ENCODE measurements at places on chromosomes 6 and 20.

DNA sequence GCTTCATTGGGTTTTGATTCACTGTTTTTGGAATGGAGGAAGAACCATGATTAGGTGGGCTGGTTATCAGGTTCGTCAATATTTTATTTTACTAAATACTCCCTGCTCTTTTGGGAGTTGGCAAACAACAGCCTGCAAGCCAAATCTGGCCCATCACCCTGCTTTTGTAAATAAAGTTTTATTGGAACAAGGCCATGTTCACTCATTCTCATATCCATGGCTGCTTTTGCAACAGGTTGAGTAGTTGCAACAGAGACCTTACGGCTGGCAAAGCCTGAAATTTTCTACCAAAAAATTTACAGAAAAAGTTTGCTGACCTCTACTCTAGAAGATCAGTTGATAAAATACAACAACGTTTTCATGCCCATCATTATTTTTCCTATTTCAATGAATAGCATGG is 45.1 kb downstream of the SYTL3 start:
- DNase-seq = no peak

- DNase-seq = no peak
These were observed 56.4 kb upstream of the TTPAL start for GRCh38 chr20:44419131-44419844.

GRCh38 chr6:56718236-56718635 is 75.5 kb upstream of the DST start:
- no peak for DNase-seq

- DNase-seq = peak; percentile 10
These were observed 600 bp downstream of the XPO5 start for GRCh38 chr6:43575105-43575771.

DNA sequence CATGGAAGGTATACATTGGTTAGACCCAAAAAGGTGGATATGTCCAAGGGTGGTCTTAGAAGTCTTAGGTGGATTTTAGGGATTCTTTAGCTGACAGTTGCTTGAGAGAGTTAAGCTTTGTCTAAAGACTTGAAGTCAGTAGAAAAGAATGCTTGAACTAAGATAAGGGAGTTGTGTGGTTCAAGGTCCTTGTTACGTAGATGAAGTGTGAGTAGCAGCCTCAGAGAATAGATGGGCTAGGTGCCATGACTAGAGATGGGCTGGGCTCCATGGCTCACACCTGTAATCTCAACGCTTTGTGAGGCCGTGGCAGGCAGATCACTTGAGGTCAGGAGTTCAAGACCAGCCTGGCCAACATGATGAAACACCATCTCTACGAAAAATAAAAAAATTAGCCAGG is 1.7 kb downstream of the SHLD1 start:
- DNase-seq = no peak

DNA sequence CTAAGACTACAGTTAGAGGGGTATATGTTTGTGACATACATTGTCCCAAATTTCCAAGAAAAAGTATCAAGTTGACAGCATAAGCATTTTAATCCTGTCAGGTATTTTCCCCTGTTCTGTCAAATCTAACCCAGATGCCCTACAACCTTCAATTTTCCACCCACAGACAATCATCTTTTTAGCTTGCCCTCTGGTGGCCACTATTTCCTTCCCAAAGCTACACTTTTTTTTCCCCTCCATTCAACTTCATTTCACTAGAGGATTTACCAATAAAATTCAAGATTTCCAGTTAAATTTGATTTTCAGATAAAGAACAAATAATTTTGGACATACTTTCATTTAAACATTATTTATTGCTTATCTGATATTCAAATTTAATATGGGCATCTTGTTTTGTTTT is 286.6 kb downstream of the TENT5A start:
- DNase-seq = no peak

DNA sequence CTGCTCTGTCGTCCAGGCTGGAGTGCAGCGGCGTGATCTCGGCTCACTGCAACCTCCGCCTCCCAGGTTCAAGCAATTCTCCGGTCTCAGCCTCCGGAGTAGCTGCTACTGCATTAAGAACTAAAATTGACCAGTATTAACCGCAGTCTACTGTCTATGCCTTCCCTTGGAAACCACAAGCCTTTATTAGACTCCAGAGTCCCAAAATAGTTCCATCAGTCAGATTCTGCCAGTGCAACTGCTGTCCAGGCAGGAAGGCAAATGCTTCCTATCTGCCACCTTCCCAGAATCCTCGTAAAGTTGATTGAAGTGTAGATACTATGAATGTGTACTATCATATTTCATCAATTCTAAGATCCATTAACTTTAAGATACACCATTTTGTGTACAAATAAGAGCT is 16.7 kb downstream of the KAT14 start:
- DNase-seq = no peak

GRCh38 chr20:56171087-56172012 is 77.2 kb upstream of the MC3R start:
- DNase-seq = peak; percentile 78

DNA sequence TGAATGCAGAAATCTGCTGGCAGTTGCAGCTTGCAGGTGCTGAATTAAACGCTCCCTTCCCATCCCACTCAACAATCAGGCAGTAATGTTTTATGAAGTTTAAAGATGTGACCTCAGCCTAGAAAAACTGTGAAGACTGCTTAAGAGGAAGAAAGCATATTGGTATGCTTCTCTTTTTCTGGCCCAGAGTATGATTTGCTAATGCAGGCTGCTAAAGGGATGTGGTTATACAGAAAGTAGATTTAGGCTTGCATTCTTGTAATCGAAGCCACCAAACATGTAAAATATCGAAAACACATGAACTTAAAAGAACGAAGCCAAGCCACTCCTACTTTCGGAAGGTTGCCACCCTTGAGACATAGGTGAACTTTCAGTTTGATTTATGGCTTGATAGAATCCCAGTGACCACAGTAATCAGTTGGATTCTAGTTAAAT is 40.7 kb downstream of the MAP3K5 start:
- DNase-seq = peak; percentile 28

- no peak for DNase-seq
These were observed 38.4 kb upstream of the TBXT start for GRCh38 chr6:166206066-166206465.

DNA sequence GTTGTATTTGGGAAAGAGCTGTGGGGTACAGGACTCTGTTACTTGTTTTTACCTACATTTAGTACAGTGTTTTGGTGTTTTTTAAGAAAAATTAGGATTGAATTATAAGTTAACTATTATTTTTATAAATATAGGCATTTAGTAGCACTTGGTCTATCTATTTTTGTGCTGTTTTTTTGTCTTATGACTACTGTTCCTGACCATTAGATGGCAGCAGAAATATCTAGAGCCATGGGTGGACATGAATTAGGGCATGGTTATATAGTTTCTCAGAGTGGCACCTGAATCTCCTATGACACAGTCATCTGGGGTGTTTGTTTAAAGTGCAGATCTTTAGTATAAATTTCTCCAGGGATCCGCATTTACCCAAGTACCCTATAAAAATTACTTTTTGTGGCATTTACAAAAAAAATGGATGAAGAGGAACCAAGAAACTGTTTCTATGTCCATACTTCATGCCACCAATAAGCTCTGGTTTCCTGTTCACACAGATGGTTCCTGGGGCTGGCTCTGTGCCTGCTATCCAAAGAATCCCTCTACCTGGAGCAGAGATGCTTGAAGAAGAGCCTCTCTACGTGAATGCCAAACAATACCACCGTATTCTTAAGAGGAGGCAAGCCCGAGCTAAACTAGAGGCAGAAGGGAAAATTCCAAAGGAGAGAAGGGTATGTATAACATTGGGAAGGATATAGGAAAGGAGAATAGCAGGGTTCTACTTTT is 19.8 kb downstream of the NFYA start:
- no peak for DNase-seq

DNA sequence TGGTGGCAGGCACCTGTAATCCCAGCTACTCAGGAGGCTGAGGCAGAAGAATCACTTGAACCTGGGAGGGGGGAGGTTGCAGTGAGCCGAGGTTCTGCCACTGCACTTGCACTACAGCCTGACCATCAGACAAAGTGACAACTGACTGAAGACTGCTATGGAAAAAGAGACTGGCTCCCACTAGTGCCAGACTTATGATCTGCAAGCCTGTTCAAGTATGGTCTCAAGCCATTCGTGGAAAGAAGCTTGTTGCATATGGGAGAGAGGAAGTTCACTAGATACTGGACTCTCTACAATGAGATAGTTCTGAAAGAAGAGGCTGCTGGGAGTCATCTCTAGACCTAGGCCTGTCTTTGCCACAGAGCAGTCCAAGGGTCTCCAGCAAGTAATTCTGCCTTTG is 26.7 kb downstream of the MDN1 start:
- peak; percentile 13 for DNase-seq

DNA sequence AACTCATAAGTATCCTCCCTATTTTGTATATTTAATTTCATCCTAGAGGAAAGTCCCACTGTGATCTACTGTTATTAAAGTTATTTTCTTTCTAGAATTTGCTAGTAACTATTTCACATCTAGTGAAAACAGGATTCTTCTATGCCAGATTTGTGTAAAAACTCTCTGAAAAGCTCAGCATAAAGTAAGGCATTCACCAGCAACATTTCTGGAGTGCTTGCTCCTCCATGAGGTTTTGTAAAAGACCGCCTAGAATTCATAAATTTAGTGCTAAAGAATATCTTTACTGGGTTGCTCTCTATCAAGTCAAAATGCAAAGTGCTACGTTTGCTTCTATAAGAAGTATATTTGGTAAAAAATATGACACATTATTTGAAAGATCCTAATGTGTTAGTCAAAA is 173.5 kb upstream of the IRAK1BP1 start:
- no peak for DNase-seq

DNA sequence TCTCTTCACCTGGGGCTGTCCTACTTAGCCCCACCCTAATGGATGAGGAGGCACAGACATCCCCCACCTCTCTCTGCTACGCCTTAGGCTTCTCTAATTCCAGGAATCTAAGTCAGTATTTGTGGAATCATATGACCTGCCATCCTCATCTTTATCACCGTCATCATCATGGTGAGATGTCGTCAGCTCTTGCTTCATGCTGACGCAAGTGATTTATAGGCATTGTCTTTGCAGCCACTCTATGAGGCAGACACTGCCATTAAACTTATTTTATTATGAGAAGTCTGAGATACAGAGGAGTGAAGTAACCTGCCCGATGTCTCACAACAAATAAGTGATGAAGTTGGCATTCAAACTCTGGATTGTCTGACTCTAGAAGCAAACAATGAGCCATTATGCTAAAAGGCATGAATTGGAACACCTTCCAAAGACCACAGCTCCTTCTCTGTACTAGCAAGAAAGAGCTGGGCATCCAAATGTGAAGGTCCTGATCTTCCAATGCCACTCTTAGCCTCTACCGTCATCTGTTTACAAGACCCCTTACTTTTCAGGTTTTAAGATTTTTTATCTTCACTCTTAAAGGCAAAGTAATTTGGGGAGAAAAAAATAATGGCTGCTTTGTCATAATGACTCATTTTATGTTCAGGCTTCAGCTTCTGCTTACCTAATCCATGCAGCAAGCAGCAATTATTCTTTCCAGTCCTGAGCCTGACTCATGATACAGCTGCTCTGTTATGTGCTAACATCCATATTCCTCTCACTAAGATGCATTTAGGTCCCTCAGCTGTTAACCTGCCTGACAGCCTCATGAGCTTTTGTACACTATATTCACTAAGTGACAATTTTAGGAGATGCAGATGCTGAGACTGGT is 113.7 kb upstream of the BCLAF1 start:
- DNase-seq = peak; percentile 76

DNA sequence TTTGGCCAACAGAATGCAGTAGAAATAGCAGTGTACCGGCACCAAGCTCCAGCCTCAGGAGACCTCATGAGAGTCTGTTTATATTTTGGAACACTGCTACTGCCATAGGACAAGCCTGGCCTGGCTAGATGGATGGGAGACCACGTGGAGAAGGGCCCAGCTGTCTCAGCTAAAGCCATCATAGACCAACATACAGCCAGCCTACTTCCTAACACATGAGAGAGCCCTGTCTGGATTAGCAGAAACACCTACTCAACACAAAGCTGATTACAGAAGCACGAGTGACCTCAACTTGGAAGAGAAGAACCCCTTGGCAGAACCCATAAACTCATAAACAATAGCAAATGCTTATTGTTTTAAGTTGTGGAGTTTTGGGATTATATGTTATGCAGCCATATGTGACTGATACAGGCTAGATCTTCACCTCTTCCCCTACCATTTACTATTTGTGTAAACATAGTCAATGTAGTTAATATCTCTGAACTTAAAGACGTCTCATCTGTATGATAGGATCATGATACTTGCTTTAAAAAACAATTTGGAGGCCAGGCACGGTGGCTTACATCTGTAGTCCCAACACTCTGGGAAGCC is 199.4 kb upstream of the ZNF217 start:
- no peak for DNase-seq

- no peak for DNase-seq
These were observed 6.3 kb upstream of the TSHZ2 start for GRCh38 chr20:52965819-52966218.

- DNase-seq = no peak
These were observed 13.7 kb downstream of the TRAF3IP2 start for GRCh38 chr6:111591901-111592461.

GRCh38 chr20:53972179-53972578 is 98.2 kb downstream of the BCAS1 start:
- DNase-seq = no peak

DNA sequence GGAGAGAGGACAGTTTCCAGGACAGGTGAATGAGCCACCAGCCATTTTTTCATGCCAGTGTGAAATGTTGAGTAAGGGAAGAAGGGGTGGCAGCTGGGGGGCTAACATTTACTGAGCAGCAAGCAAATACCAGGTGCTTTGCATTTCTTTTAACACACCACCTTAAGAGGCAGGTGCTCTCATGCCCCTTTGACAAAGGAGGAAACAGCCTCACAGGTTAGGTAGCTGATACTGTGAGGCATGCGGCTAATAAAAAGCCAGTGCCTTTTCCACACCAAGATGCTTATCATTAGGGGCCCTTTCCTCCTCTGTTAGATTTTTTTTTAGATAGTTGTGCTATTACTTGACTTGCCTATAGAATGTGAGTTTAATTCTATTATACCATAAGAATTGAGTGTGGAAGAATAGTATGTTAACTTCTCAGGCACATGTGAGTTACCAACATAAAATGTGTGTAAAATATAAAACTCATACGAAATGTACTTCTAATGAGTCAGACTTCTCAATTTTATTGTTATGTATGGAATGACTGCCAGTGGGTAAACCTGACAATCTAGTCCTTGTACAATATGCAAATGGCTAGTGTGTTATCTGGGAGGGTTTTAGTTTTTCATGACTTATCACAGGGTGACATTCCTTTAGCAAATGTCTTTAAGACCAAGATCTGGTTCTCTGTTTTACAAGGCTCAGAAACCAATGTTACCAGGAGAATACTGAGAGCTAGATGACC is 260.0 kb downstream of the TMEM242 start:
- DNase-seq = no peak

- no peak for DNase-seq
These were observed 170.1 kb downstream of the KIF6 start for GRCh38 chr6:39555136-39555535.

DNA sequence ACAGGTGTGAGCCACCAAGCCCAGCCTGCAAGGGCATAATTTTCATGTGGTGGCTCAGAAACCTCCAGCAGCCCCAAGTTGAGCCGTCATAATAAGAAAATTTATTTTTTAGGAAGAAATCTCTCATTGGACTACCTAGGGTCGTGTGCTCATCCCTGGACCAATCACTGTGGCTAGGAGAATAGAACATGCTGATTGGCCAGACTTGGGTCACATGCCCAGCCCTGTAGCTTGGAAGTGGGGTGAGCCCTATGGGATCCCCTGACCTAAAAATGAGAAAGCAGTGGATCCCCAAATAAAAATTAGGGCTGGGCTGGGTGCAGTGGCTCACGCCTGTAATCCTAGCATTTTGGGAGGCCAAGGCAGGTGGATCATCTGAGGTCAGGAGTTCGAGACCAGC is 155.3 kb downstream of the ZNF217 start:
- DNase-seq = no peak

- no peak for DNase-seq
These were observed 32.1 kb upstream of the RIN2 start for GRCh38 chr20:19725814-19726525.
